Ascending aorta (tissue), 2 donors: ENCODE measurements at places on chromosomes 5 and 9.

GRCh38 chr9:19116107-19116790, 11.0 kb downstream of the PLIN2 start:
- DNase-seq: no peak

GRCh38 chr9:100670719-100671118, 92.8 kb downstream of the CAVIN4 start:
- no peak for DNase-seq

DNA sequence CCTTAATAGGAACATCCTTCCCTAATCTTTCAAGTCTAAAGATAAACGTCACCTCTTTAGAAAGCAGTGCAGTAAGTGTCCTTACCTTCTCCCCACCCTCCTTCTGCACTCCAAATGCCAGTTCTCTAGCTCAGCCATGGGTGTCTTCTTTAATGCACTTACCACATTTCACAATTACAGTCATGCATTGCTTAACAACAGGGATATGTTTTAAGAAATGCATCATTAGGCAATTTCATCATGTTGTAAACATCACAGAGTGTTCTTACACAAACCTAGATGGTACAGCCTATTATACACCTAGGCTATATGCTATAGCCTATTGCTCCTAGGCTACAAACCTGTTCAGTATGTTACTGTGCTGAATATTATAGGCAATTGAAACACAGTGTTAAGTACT, 91.2 kb downstream of the RFX3 start:
- no peak for DNase-seq

GRCh38 chr9:7489036-7489435, 310.5 kb downstream of the DMAC1 start:
- no peak for DNase-seq

DNA sequence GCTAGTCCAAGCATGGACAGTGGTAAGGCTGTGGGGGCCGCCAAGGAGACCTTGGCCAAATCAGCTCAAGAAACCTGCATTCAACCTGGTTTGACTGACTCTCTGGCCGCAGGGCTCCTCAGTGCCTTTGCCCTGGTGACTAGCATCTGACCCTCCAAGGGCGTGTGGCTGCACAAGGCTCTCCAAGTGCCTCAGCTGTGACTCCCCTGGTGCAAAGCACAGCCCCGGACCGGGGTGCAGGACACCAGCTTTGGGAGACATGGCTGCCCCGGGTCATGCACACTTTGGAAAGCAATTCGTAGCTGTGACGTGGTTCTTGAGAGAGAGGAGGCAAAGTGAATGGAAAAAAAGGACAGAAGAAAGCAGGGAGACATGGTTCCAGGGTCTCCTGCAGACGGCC, 245.2 kb upstream of the IRX2 start:
- DNase-seq: no peak

GRCh38 chr5:171914726-171915338, 91.6 kb downstream of the FBXW11 start:
- no peak for DNase-seq

- DNase-seq: no peak
Observed at GRCh38 chr5:180670586-180671359, 21.4 kb upstream of the FLT4 start.

GRCh38 chr9:36964791-36965190, 69.3 kb downstream of the PAX5 start:
- DNase-seq: no peak

DNA sequence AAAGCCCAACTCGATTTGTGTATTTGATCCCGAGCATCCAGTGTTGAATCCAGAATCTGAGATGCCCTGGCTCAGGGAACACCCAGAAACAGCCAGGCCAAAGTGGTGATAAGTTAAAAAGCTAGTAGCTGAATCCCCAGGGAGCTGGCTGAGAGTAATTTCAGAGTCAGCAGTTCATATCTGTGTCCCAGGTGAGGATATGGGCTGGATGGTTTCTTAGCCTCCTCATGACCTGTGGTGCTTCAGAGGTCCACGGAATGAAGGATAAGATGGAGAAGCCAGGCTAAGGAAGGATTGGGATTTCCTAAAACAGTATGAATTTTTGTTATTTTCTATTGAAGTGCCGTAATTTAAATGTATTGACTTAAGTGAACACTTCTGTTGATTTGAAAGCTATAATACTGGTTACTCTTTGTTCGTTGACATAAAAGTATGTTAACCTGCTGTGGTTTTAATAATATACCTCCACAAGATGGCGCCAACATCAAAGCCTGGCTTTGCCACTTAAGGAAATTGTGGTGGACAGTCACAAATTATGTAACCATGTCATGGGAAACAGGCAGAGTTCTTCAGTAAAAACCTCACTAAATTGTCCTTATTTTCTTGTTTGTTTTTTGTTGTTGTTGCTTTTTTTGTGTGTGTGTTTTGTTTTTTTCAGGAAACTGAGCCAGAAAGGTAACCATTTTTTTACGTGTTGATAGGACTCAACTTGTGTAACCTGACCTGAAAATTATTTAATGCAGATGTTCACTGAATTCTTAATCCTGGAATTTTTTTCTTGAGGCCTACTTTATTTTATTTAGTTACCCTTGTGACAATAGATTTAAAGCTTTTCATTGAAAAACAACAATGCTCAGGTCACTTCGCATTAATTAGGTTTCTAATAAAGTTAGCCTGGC, 11.4 kb downstream of the MTAP start:
- DNase-seq: peak; percentile 79

- DNase-seq: no peak
Observed at GRCh38 chr5:146540414-146540813, 24.4 kb upstream of the GPR151 start.

- no peak for DNase-seq
Observed at GRCh38 chr5:141084487-141084989, 9.9 kb upstream of the PCDHB2 start.

- DNase-seq: no peak
Observed at GRCh38 chr5:173945160-173945559, 43.8 kb upstream of the C5orf47 start.

- DNase-seq: no peak
Observed at GRCh38 chr5:91223886-91224285, 159.2 kb downstream of the ARRDC3 start.

DNA sequence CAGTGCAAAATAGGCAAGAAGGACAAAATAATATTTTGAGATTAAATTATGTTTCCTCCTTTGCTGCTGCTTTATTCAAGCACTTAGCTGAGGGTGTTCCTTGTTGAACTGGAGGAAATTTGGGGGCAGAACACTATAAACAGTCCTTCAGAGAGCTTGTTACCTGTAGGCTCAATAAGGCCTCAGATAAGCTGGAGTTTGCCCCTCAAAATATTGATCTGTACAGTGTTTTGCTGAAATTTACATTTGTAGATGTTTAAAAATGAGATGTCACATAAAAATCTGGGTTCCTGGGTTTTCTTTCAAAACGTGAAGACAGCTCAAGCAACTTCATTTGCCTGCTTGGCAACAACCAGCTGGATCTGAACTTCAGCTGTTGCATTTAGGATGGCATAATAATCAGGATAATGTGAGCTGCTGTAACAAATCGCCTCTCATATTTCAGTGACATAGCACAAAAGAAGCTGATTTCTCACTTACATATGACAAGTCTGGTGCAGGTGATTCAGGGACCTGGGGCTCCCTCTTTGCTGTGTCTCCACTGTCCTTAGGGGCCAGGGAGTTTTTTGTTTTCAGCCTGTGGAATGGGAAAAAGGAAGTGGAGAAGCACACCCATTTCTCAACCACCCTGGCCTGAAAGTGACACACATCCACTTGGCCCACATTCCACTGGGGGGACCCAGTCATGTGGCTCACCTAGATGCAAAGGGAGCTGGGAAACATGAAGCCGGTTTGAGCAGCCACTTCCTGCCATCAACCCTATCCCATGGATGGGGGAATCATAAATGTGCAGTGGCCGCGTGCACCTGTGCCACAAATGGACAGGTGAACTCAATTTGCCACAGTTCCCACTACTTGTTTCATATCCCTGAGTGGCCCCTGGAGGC, 2.4 kb upstream of the PSAT1 start:
- no peak for DNase-seq

- DNase-seq: no peak
Observed at GRCh38 chr9:125137200-125137599, 6.1 kb downstream of the SCAI start.

DNA sequence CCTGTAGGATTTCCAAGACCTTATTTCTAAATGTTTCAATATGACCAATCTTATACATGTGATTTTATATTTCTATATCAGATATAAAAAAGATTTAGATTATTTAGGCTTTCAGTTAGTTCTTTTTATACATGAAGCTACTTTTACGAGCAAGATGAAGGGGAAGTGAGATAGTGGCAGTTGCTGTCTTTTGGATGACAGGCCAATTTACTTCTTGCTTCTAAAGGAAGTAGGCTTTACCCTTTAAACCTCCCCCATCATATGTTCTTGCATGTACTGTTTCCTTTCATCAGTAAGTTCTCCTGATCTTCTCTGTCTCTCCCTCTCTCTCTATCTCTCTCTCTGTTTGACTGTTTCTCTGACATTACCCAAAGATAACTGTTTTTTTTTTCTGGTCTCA, 4.0 kb upstream of the TYRP1 start:
- no peak for DNase-seq

GRCh38 chr5:145471831-145472612, 363.1 kb downstream of the PRELID2 start:
- DNase-seq: no peak

GRCh38 chr5:154077696-154078095, 38.9 kb downstream of the MFAP3 start:
- DNase-seq: no peak

DNA sequence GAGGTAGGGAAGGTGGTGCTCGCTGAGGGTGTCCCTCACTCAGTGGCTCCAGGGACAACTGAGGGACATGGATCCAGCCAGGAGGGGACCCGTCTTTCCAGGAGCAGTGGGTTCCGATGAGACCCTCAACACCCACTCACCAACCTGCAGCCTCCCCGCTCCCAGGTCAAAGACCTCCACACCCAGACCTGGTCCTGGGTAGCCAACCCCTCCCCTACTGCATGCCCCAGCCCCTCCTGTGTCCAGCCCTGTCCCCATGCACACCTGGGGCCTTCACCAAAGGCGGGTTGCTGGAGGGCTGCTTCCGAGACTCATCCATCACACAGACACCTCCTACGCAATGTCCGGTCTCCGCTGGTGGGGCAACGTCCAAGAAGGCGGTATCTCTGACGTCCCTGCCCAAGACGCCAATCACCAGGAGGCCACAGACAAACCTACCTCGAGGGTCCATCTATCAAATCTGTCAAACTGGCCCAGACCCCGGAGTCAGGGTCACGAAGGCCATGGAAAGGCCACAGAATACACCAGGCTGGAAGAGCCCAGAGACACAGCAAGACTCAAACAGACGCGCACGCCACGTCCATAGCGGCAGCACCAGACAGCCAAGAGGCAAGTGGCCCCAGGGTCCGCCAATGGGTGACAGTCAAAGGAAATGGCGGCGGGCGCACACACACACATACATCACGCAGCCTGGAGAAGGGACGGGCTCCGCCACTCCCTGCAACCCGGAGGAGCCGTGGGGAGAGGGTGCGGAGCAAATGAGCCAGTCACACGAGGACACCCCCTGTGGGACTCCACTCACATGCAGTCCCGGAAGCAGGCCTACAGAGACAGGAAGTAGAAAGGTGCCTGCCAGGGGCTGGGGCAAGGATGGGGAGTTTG, 10.8 kb downstream of the NACC2 start:
- DNase-seq: no peak

DNA sequence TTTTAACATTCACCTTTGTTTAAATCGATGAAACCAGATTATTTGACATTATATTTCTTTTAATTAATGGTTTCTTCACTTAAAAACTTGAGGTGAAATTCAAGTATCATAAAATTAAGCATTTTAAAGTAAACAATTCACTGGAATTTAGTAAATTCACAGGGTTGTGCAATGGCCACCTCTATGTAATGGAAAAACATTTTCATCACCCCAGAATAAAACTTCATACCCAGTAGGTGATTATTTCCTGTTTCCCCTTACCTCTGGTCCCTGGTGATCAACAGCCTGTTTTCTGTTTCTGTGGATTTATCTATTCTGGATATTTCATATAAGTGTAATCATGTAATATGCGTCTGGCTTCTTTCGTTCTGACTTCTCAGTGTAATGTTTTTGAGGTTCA, 27.2 kb downstream of the HSPA4 start:
- no peak for DNase-seq

- no peak for DNase-seq
Observed at GRCh38 chr9:93505541-93506132, 52.3 kb upstream of the FAM120AOS start.

DNA sequence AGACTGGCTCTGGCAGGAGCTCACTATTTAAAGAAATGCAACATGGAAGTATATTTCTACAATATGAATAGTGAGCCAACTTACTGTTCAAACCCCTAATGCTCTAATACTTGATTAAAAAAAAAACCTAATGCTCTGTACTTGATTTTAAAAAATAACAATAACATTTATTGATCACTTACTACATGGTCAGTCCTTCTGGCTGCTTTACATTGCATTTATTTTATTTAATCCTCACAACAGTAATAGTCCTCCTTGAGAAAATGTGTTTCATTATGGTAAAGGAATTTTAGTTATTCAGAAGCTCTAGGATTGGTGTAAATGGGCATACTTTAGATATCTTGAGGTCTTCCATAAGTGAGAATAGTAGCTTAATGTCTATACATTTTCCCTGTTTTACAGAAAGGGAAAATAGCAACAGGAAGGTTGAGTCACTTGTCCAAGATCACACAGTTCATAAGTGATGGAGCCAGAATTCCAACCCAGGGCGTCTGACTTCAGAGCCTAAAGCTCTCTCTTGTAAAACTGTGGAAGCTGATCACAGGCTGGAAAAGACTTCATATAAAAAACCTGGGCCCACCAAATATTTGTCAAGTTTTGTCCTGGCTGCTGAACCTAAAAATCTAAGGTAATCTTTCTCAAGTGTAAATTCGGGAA, 1.0 kb downstream of the STARD4 start:
- no peak for DNase-seq

DNA sequence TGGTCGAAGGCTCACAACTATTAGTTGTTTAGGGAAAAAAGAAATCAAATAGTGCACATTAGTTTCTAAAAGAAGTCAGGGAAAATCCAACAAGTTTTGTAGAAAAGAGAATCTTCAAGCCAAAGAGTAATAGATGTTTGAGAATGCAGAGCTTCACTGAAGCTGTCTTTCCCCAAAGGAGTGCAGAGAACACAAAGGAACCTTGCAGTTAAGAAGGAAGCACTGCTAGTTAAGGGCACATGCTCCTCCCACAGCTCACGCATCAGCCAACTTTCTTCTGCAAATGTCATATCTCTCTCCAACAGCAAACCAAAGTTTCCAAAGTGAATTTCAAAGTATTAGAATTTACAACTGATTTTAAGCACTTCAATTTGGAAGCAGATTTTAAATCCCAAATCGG, 116.4 kb upstream of the FST start:
- DNase-seq: no peak

GRCh38 chr5:165405340-165405739, 1899.9 kb downstream of the MAT2B start:
- DNase-seq: no peak
